ENCODE measurements at places on chromosomes 11 and 22.
A peak's percentile ranks its signal among the peaks of the same experiment; 100 is the strongest.

GRCh38 chr11:110026858-110027626 is 66.2 kb upstream of the ZC3H12C start:
- no peak for DNase-seq

DNA sequence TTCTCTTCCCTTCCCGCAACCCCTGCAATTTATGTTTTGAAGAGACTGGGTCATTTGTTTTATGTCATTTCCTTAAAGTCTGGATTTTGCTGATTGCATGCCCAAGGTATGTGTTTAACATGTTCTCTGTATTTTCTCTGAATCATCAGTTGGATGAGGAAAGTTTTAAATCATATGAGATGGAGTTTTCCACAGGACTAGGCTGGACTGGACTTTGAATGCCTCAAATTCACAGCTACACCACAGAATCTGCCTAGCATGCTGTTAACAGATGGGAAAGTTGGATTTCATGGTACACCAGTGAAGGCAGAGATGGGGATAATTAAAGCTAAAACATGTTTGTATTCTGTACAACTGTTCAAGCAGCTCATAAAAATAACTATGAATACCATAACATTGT is 62.6 kb downstream of the CWC15 start:
- no peak for DNase-seq

DNA sequence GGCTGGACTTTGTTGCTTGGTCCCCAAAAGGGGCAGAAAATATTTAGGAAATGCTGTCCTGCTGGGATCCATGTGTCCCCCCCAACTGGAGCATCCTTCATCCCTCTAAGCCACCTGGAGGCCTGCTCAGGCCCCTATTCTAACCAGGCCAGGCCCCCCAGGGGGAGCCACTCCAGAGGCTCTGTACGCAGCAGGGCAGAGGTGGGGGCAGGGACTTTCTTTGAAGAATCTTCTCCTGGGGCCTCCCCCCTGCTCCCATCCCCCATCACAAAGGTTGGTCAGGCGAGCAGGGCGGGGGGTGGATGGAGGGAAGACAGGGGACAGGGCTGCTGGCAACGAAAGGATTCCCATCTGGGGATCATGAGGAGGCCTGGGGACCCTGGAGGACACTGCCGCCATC is 170.8 kb downstream of the MN1 start:
- DNase-seq = no peak

GRCh38 chr22:49426618-49427266 is 400.9 kb downstream of the BRD1 start:
- DNase-seq = no peak

GRCh38 chr11:95359756-95360155 is 128.8 kb upstream of the SESN3 start:
- DNase-seq = no peak

- peak; percentile 50 for DNase-seq
These were observed 30.9 kb downstream of the CHEK2 start for GRCh38 chr22:28710576-28711191.

- no peak for DNase-seq
These were observed 4.1 kb downstream of the INPP5J start for GRCh38 chr22:31126869-31127175.

GRCh38 chr11:110894224-110894623 is 182.0 kb upstream of the ARHGAP20 start:
- no peak for DNase-seq

- no peak for DNase-seq
These were observed 554 bp upstream of the NRIP3 start for GRCh38 chr11:9004183-9004926.

GRCh38 chr11:72826191-72826941 is 12.2 kb downstream of the ATG16L2 start:
- DNase-seq = no peak

GRCh38 chr11:120941000-120941399 is 82.9 kb upstream of the TBCEL start:
- no peak for DNase-seq

DNA sequence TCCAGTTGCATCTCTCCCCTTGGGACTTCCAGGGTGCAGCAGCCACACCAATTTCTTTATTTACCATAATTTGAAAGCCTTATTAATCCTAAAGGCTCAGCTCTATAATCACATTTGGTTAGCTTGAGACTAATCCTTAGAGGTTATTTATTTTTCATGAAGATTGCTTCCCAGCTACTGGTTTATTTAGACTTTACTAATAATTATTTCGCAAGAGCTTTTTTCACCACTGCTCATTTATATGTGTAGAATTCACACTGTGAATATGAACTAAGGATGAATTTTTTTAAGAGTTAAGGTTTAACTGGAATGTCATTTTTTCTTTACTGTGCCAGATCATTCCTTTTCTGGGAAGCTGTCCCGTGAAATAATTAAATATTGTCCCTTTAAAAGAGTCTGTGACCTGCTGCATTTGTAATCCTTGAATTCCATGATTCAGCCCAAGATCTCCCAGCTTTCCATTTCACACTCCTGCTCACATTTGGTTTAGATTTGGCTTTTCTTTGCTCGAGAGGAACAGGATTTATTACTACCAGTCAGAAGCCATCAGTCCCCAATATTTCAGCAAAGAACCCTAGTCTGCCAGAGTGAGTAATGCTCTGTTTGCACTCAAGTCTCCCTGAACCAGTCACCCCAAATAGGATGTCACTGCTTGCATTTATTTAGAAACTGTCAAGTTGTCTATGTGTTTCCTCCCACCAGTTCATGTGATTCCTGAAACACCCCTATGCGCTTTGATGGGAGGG is 4.4 kb upstream of the CD44 start:
- no peak for DNase-seq

DNA sequence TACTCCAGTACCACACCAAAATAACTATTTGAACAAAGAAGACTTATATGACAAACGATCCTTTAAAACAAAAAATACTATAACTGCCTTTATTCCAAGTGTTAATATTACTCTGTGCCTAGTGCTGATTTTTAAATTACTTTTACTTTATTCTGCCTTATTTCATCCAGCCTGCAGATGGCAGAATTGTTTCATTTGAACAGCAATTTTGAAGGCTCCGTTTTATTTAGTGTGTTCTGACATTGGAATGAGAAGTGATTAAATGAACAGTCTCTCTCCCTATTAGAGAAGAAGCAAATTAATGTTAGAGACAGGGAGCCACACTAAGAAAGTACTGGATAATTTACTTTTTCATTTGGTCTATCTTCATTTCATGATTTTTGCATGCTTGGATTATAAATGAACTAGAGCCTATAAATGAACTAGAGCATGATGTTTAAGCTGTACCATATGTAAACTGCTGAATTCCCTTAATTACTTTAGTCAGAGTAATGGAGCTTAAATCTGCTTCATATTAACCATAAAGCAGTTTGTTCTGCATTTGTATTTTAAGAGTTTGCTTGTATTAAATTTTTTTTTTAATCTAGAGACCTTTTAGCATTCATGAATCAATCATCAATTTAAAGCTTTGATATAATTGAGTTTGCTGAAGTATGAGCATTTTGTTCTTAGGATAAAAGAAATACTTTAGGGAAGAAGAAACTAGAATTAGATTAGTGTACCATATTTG is 9.8 kb downstream of the PDHX start:
- peak; percentile 59 for DNase-seq

GRCh38 chr22:29396126-29396525 is 7.8 kb upstream of the AP1B1 start:
- DNase-seq = no peak

- DNase-seq = no peak
These were observed 17.9 kb downstream of the ARHGEF12 start for GRCh38 chr11:120354068-120354467.

DNA sequence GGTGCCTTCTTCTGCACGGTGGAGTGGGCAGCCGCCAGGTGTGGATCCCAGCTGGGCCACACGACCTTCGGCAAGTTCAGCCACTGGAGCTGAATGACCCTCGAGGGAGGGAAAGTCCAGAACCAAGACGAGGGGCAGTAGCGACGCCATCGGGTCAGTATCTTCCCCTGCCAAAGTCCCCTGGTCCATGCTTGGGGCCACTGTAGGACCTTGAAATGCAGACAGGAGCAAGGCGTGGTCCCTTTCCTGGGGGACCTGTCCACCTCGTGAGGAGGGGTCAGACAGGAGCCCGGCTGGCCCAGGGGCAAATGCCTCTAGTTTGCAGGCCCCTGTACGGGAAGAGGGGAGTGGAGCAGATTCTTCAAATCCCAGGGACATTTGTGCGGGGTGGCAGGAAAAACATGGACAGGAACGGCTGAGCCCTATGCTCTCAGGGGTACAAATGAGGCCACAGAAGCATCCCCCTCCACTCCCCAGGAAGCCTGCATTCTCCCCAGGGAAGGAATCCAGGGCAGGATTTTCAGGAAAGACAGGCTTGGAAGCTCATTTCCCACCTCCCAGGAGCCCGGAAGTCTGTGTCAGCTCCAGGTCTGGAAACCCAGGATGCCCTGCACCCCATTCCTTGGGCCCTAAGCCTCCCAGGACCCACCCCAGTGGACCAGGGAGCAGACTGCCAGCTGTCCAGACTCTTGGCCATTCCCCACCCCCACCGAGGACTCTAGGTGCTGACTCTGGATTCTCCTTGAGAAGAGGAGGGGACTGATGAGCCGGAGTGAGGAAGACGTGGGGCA is 6.6 kb downstream of the SHANK2 start:
- DNase-seq = no peak

GRCh38 chr11:104105155-104105554 is 58.8 kb downstream of the PDGFD start:
- DNase-seq = no peak

DNA sequence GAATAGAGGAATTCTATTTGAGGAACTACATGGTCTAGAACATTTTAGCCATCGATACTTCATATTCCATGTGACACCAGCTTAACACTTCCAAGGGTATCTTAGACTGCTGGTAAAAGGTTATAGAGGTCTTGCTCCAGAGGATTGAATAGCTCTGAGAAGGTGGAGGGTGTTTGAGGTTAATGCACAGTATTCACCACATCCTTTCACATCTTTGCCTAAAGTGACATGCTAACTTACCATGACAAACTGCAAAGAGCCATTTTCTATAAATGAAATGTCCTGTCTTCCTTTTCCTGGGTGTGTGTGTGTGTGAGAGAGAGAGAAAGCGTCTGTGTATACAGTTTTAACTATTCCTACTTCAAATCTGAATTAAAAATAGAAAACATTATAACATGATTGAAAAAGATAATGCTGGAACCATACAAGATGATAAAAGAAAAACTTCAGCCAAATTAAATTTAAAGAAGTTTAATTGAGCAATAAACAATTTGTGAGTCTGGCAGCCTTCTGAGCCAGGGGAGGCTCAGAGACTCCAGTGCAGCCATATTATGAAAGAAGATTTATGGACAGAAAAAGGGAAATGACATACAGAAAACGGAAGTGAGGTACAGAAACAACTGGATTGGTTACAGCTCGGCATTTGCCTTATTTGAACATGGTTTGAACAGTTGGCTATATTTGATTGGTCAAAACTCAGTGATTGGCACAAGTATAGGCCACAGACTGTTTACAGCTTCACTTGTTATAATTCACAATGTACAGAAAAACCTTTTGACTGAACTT is 320.9 kb upstream of the CCDC179 start:
- no peak for DNase-seq

- no peak for DNase-seq
These were observed 17.1 kb upstream of the TMPRSS13 start for GRCh38 chr11:117946156-117946841.

GRCh38 chr11:118245936-118246562 is 6.1 kb downstream of the MPZL3 start:
- DNase-seq = no peak

DNA sequence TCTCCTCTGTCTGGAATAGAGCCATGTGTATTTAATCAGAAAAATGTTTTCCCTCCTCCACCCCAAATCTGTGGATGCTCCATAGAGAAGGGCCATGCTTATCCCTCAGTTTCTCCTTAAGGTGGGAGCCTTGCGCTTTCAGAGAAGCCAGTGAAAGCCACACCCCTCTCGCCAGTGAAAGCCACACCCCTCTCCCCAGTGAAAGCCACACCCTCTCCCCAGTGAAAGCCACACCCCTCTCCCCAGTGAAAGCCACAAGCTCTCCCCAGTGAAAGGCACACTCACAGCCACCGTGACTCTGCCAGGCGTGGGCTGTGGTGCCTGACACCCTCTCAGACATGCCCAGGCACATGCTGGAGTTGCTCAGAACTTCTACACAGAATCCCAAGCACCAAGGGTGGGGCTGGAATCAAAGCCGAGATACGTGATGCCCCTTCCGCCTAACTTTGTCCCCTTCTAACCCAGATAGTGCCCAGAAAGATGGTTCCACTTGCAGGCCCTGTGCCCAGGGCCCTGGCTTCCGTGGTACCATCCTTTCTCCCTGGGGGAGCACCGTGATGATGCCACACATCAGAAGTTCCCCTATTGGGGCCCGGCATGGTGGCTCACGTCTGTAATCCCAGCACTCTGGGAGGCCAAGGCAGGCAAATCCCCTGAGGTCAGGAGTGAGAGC is 16.5 kb upstream of the PRR5 start:
- DNase-seq = peak; percentile 85

DNA sequence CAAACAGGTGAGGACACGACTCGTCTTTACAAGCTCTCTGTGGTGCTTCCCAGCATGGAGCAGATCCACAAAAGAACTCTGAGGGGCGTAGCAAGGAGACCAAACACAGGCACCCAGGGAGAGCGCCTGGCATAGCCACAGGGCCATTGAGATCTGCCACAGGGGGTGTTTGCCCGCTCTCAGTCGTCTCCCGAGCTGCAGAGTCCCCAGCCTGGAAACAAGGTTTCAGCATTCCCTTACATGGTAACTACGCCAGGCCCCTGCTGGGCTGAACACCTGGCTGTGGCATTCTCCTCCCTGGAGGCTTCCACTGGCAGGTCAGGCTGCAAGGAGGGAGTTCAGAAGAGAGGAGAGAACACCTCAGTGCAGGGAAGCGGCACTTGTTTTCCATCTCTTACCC is 962.1 kb downstream of the NTM start:
- no peak for DNase-seq

- no peak for DNase-seq
These were observed 415.9 kb upstream of the CADM1 start for GRCh38 chr11:115920092-115920461.

GRCh38 chr11:15534266-15534665 is 419.5 kb downstream of the INSC start:
- no peak for DNase-seq

GRCh38 chr11:111942829-111943228 is 5.7 kb downstream of the DIXDC1 start:
- DNase-seq = peak; percentile 95

DNA sequence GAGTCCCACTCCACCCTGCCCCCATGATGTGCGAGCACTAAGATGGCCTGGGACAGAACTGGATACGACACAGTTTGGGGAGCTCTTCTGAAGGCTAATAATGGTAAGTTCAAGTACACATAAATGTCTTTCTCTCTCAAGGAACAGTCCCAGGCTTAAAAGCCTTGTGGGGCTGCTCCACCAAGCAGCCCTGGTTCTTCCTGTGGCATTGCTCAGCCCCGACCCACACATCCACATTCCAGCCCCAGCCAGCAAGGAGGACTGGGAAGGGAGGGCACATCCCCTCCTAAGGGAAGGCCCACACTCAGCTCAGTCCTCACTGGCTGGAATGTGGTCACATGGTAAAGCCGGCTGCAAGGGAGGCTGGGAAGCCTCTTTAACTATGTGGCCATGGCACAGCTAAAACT is 13.3 kb upstream of the MB start:
- DNase-seq = peak; percentile 43
